EL (cell line): ENCODE measurements at places on chromosomes 12 and 14.

- DNase-seq, result no peak
Measured at GRCh38 chr14:67557656-67558055, 24.6 kb downstream of the PLEKHH1 start.

GRCh38 chr14:24310646-24311604, at the start of gene LTB4R:
TSS of gene LTB4R (plus strand) at chr14:24311502. CDS start at chr14:24315652, 4,150 bp downstream.
- DNase-seq, result peak; percentile 77

DNA sequence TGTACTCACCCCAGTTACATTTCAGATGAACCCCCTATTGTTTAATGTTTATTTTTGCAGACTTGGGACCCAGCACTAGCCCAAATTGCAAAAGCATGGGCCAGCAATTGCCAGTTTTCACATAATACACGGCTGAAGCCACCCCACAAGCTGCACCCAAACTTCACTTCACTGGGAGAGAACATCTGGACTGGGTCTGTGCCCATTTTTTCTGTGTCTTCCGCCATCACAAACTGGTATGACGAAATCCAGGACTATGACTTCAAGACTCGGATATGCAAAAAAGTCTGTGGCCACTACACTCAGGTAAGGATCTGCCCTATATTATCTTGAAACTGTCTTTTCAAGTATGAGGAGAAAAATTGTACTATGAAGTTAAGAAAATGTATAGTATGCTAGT, 1.2 kb downstream of the GLIPR1 start:
- DNase-seq, result peak; percentile 74

GRCh38 chr12:112096070-112096469, 12.5 kb downstream of the NAA25 start:
- no peak for DNase-seq

DNA sequence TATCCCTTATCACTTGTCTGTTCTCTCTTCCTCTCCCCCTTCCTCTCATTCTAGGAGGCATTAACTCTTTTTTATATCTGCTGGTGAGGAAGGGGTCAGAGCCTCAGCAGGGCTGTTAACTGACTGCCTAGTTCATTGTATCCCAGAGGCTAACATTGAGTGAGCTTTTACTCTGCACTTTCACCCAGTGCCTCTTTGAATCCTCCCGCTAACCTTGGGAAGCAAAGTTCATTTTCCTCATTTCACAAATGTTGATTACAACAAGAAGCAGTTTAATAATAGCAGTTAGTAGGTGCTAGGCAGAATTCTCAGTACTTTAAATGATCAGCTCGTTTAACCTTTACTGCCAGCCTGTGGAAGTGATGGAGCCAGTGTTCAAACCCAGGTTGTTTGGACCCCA, 75.5 kb downstream of the POLR3B start:
- DNase-seq, result no peak

- DNase-seq, result no peak
Measured at GRCh38 chr12:57759360-57759980, 4.6 kb downstream of the MARCHF9 start.

DNA sequence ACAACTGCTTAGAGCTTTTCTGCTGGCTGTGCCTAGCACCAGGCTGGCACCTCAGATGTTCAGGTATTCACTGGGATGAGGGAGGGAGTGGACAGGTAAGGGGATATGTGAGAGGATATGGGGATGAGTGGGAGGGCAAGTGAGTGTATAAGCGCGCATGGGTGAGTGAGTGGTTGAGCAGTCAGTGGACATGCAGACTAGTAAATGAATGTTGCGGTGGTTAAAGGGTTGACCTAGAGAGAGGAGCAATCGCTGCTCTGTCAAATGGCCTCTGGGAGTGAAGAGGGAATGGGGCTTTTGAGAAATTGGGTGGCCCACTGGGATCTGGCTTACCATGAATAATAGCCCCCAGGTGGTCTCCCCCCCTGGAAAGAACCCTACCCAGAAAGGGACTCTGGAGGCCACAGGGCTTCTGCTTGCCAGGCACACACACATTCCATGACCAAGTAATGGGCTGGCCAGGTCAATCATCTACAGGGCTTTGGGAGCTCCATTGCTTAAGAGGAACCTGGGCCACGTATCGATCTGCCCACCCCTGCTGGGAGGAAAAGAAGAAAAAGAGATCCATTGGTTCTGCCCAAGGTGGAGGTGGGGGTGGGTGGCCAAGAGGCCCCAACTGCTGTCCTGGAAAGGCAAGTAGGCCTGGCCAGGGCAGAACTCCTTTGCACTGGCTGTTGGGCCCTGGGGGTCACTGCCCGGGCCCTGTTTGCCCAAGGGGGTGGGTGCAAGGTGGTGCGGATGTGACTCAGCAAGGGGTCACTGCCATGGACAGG, 30.8 kb upstream of the ZFP36L1 start:
- no peak for DNase-seq

DNA sequence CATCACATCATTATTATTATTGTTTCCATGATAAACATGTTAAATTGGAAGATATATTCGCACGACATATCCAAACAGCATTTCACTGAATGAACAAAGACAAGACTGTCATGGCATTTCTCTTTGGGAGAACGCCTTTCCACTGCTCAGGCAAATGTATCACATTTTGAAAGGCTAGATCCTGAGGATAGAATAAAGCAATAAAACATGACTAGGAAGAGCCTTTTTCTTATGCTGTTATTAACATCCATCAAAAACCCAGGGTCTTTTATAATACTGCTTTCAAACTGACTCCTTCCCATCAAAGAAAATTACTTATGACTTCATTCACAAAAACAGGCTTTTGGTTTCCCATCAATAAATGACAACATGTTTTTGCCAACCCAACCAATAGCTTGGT, 630.9 kb downstream of the TMTC2 start:
- DNase-seq, result no peak

DNA sequence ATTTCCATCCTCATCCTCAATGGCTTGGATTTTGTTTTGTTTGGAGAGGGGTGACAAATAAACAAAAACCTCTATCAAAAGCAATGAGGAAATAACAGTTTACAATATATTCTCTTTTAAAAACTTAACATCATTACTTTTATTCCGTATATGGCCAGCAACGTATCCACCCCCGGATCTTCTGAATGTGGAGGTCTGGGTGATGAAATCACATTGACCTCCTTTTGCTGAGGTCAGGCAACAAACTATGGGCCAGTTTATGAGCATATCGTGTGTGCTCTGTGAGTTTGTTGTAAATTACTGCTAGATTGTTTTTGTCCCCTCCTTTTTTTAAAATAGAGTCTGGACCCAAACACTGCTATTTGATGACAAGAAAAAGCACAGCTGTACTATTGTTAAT, 178.1 kb downstream of the BCAT1 start:
- DNase-seq, result peak; percentile 42

DNA sequence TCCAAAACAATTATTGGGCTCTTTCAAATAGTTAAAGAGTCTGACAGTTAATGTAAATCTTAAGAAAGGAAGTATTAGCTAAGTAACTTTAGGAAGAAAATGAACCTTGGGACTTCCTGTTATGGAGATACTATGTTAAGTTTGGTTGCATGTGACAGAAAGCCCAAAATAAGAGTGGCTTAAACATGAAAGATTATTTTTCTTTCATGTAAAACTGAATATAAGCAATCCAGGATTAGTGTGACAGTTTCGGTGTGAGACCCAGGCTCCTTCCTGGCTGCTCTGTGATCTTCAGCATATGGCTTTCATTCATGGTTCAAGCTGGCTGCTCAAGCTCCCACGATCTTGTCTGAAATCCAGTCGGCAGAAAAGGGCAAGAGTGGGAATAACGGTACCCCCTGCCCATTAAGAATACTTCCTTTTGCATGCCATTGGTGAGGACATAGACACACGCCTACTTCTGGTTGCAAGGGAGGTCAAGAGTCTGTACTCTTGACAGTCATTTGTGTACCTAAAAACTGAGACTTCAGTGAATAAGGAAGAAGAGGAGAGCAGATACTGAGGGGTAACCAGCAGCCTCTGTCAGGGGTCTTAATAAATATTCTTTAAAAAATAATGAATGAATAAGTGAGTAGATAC, 2.2 kb upstream of the RPAP3 start:
- DNase-seq, result no peak

- no peak for DNase-seq
Measured at GRCh38 chr14:88079624-88080023, 74.7 kb downstream of the GPR65 start.

GRCh38 chr14:72645706-72646105, 248.2 kb downstream of the DPF3 start:
- DNase-seq, result no peak

DNA sequence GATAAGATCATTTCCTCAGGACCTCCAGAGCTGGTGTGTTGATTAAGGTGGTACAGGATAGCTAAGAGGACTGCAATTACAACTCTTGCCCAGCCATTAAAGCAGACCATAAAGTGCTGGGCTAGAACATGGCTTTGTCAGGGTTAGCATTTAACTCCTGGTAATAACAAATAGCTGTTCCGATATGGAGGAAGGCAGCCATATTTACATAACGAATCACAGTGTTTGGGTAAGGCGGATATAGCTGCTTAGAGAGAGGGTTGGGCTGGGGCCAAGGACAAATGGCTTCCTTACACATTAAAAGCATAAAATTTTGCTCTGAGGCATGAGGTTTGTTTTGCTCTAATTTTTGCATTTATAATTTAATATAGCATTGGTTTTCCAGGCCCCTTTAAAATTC, 297.7 kb upstream of the DDHD1 start:
- peak; percentile 46 for DNase-seq

- DNase-seq, result peak; percentile 20
Measured at GRCh38 chr14:23071921-23072539, 14.7 kb upstream of the CDH24 start.

- no peak for DNase-seq
Measured at GRCh38 chr12:80559766-80560165, 115.7 kb downstream of the PTPRQ start.

- DNase-seq, result no peak
Measured at GRCh38 chr12:116404913-116405611, 127.6 kb upstream of the MED13L start.

GRCh38 chr12:77347017-77347416, 281.6 kb upstream of the E2F7 start:
- no peak for DNase-seq

GRCh38 chr12:120835304-120835612, 68.9 kb downstream of the SPPL3 start:
- no peak for DNase-seq

DNA sequence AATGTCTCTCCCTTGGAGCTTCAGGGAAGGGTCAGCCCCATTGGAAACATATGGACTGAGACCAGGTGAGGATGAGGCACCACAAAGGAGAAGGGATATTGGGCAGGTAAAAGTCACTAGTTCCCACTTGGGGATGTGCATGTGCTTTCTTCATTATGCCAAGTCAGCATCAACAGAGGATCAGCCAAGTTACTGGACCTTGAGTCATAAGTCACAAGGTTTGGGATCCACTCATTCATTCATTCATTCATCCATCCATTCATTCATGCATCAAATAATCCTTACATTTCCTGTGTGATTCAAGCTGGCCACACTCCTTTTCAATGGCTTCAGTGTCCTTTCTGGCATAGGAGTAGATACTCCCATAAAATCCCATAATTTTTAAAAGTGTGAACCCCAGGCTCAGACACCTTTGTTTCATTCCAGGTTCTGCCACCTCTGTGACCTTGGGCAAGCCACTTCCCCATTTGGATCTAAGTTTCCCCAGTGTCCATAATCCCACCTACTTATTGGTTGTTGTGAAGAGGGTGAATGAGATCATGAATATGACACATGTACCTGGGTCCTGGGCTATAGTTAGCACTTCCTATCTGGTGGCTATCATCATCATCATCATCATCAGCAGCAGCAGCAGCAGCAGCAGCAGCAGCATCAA, 162.1 kb upstream of the LHX5 start:
- no peak for DNase-seq

DNA sequence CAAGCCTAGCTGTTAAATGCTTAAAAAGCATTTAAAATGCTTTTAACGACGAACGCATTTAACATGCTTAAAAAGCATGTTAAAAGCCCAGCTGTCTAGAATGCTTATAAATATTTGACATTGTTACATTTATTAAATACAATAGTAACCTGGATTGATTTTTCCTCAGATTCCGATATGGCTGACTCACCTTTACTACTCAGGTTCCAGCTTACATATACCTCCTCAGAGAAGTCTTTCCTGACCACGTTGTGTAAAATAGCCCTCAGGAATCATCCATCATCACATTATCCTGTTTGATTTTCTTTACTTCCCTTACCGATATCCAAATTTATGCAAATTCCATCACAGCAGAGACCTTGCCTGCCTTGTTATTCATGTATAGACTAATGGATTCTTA, 51.4 kb downstream of the SLC41A2 start:
- DNase-seq, result no peak

DNA sequence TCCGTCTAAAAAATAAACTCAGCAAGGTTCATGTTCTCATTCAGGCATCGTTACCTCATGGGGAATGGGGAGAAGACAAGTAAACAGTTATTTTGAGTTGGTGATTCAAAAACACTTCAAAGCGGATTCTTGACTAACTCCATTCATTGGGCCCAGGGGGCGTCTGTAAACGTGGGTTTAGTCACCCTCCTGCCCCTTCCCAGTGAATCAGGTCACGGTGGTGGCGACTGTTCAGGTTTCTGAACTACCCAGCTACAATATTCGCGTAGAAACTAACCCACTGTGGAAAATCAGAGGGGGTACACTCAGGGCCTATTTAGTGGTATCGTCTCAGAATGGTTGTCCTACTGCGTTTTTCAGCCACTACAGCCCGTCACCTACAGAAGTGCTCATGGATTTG, 15.2 kb downstream of the OR6S1 start:
- DNase-seq, result no peak

DNA sequence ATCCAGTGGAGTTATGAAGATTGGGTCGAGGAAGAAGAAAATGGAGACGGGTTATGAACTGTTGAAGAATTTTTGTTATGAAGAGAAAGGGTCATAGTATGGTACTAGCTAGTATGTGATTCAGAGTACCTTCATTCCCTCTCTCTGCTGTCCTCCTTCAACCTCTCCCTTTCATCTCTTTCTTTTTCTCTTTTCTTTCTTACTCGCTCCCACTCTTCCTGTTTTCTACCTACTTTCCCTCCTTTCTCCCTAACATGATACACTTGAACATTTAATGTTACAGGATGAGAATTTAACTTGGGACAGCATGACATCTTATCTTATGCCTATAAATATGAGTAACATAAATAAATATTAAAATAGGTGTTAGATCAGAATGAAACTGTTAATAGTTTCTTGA, 112.9 kb downstream of the CCDC91 start:
- no peak for DNase-seq

- no peak for DNase-seq
Measured at GRCh38 chr12:87378526-87378925, 650.7 kb downstream of the C12orf50 start.

DNA sequence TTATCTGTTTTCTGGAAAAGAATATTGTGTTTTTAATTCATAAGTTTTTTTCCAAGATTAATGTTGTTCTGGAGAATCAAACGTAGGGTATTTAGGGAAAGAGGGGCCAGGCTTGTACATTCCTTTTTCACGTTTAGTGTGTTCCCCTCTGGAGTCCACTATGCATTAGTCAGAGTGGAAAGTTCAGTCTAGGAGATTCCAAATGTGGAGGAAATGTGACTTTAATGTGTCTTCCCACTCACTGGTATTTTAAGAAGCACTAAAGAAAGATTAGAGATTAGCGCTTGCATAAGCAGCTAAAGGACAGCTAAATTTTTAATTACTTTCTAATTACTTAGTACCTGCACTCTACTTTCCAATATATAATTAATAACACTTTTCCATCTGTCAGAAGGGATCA, 4.4 kb upstream of the PDE6H start:
- DNase-seq, result no peak
